ENCODE measurements at places on chromosomes 5 and 9.

DNA sequence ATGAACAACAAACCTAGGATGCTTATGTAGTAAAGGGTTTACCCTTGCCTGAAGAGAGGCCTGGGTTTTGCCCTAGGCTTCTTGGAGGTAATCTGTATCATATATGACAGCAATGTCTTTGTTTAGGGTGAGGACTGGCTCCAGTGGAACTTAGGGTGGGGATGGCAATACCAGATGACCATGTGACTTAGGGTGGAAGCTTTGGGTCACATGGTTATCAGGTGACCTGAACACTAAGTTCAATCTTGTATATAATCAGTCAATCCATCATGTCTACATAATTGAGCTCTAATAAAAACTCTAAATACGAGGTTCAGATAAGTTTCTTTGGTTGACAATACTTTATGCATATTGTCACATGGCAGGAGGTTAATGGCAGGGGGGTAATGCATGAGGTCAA lies 10.6 kb upstream of the PPP2R2B start:
- no peak for DNase-seq

DNA sequence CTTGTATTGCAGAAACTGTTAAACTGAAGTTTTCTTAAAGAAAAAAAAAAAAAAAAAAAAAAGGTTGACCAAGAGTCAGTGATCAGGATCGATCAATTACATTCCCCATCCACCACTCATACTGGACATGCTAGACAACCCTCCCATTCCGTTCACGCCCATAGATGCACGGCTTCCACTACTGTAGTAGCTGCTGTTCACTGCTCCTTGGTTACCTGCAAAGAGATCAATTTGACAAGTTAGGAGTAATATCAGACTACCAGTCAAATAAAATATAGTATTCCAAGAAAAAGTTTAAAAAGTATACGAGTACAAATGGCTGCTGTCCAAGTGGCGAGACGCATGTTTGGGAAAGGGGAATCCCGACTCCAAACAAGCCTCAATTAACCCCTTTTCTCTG lies 8.7 kb downstream of the HNRNPH1 start:
- DNase-seq = no peak

DNA sequence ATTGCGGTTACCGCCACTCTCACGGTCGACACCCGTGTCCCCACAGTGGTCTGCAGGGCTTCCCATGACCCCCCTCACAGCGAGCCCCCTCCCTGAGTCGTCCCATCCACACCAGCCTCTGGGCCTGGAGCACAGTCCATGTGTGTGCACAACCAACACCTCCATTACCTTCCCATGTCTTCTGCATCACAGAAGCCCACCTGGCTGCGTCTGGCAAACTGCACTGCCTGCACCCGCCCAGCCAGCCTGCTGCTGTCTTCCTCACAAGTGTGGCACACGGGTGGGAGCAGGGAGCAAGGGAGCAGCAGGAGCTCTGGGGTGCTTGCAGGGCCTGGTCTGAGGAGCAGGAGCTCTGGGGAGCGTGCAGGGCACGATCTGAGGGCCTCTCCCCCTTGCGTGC lies 415.3 kb upstream of the IRX4 start:
- no peak for DNase-seq

DNA sequence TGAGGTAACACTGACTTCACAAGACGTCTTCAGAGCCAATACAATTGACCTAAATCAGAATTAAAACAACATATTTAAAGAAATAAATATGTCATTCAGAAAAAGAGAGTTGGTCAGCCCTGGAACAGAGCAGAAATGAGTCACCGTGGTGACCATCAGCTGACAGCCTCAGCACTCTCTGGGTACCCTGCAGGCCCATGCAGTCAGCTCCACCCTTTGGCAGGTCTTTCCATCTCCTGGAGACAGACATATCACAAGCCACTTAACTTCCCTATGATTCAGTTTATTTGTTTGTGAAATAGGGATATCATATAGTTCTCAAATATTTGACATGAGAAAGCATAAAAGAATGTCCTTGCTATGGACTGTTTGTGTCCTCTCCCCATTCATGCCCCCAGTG lies 151.6 kb upstream of the MEF2C start:
- DNase-seq = no peak

DNA sequence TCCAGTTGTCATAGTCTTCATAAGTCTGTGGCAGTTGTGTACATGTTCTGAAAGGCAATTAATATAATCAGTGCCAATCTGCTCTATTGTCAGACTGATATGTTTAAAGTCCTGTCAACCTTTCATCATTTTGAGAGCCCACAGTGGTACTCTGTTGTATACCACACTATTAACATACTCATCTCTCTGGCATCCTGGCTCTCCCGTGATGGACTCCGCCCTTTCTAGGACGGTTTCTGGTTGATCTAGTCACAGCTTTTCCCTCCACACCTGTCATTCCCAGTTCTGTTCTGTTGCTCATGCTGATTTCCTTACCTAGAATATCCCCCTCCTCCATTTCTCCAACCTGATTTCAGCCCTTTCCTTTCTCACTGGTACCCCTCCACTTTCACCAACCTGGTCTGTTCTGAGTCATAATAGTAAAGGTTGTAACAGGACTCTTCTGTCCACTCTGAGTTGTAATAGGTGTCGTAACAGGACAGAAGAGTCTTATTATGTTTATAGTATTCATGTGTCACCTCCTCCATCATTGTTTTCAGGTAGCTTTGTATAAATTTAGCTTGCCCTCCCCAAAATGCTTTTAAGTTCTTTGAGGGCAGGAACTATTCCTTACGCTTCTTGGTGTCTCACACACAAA lies 4.1 kb downstream of the PTCD2 start:
- DNase-seq = no peak

GRCh38 chr9:123528501-123528900 lies 172.5 kb downstream of the CRB2 start:
- DNase-seq = no peak

DNA sequence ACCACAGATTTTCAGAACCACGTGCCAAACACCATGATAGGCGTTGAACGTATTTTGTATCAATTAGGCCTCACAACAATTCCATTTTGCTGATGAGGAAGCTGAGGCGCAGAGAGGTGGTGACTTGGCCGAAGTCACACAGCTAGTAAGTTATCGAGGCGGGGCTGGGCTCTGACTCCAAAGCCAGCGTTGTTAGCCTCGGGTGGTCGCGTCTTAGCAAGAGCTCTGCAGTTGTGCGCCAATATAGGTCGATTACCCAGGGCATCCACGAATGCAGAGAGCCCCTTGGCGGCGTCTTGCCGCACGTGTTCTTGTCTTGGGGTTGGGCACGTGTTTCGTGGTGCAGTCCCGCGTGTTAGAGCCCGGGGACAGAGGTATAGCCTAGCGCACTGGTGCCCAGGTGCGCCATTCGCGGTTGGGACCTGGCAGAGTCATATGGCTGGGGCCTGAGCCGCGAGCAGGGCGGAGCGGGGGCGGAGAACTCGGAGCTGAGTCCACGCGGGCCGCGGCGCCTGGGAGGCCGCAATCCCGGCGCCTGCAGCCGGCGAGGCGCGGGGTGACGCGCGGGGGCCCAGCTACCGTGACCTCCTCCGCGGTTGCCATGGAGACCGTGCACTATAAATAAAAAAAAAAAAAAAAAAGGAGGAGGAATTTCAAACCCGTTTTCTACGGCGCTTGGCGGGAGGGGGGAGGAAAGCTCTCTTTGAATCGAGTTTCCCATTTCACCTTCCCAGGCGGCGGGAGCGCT lies 62.3 kb downstream of the CXXC5 start:
- no peak for DNase-seq

DNA sequence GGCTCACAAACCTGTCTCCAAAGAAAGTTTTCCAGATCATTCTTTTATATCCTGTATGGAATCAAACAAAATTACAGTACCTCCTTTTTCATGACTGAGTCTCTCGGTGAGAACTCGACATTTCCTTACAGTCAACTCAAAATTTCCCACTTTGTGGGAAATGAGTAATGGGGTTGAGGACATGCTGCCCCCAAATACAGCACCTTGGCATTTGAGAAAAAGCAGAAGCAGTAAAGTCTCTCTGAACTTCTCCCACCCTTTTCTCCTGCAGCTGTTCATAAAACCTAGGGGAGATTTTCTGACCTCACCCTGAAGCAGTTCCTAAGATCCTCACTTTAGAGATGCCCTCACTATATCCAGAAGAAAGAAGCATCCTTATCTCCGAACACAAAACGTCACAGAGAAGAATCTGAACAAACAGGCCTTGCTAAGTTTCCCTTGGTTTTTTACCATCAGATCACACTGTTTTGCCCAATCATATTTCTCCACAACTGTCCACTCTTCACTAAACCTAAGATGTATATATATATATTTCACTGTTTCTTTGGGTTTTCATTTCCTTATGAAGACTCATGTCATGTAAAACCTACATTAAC lies 96.1 kb upstream of the APC start:
- no peak for DNase-seq

- DNase-seq = no peak
Observed at GRCh38 chr9:95360866-95361265, 43.4 kb upstream of the FANCC start.

- DNase-seq = no peak
Observed at GRCh38 chr5:36366883-36367282, 65.2 kb upstream of the RANBP3L start.

- no peak for DNase-seq
Observed at GRCh38 chr5:179451828-179452196, 98.5 kb upstream of the RUFY1 start.

- DNase-seq = no peak
Observed at GRCh38 chr5:146877783-146878475, 628 bp downstream of the PPP2R2B start.

All from iPS DF 19.7 (cell line).